ENCODE measurements at places on chromosomes 1 and 21.

- DNase-seq = no peak
Measured at GRCh38 chr1:91769742-91770141, 116.2 kb downstream of the TGFBR3 start.

GRCh38 chr1:109136766-109137165 is 22.9 kb downstream of the ELAPOR1 start:
- no peak for DNase-seq

DNA sequence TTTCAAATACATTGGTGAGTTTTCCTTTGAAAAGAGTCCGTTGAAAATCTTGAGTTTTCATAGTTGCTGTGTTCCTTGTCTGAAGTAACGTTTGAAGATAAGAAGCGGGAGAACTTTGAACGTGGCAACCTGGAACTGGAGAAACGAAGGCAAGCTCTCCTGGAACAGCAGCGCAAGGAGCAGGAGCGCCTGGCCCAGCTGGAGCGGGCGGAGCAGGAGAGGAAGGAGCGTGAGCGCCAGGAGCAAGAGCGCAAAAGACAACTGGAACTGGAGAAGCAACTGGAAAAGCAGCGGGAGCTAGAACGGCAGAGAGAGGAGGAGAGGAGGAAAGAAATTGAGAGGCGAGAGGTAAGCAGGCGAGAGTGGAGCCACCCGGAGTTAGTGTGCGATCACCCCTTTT is 129.7 kb downstream of the ITSN1 start:
- no peak for DNase-seq

GRCh38 chr21:33332143-33332542 is 7.4 kb downstream of the IFNAR1 start:
- no peak for DNase-seq

DNA sequence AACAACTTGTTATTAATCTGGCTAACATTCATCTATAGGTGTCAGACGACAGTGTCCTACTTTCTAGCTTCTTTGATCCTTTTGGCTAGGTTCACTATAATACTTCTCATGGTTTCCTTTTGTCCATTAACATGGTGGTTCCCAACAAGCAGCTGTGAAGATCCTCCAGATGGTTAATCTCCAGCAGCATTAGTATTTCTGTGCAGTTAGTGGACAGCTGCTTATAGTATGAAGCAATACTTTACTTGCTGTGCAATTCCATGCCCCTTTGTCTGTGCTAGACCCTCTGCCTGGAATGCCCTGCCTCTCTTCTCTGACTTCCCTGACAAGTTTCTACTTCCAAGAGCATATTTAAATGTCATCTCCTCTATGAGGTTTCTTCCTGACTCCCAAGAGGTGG is 41.7 kb upstream of the ARHGAP29 start:
- DNase-seq = no peak

GRCh38 chr1:87951852-87952251 is 623.2 kb downstream of the LMO4 start:
- DNase-seq = no peak

DNA sequence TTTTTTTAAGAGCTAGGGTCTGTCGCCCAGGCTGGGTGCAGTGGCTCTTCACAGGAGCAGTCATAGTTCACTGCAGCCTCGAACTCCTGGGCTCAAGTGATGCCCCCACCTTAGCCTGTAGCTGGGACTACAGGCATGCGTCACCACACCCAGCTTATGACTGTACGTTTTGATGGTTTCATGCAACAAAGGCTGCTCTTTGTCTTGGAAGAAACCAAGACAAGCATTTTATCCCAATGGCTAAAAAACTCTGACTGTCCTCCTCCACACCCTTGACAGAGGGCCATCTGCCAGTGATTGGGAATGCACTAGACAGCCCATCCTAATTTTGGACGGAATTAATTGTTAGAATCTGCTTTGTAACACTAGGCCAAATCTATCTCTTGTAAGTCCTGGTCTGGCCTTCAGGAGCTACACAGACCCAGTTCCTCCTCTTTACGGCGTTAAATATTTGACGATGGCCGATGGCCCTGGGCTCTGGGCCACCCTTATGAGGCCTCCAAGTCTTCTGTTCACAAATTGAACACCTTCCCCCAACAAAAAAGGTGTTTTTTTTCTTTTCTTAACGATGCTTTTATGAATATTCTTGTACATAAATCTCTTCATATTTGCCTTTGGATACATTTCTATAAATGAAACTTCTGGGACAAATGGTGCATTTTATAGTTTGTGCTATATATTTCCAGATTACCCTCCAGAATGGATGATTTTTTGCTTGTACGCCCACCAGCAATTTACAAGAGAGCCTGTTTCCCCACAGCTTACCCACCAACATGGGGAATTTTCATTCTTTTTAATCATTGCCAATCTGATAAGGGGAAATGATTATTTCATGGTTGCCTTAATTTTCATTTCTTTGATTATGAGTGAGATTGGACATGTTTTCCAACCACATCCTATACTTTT is 104.8 kb upstream of the SLC25A33 start:
- no peak for DNase-seq

- no peak for DNase-seq
Measured at GRCh38 chr1:234239515-234239914, 133.7 kb upstream of the COA6 start.

DNA sequence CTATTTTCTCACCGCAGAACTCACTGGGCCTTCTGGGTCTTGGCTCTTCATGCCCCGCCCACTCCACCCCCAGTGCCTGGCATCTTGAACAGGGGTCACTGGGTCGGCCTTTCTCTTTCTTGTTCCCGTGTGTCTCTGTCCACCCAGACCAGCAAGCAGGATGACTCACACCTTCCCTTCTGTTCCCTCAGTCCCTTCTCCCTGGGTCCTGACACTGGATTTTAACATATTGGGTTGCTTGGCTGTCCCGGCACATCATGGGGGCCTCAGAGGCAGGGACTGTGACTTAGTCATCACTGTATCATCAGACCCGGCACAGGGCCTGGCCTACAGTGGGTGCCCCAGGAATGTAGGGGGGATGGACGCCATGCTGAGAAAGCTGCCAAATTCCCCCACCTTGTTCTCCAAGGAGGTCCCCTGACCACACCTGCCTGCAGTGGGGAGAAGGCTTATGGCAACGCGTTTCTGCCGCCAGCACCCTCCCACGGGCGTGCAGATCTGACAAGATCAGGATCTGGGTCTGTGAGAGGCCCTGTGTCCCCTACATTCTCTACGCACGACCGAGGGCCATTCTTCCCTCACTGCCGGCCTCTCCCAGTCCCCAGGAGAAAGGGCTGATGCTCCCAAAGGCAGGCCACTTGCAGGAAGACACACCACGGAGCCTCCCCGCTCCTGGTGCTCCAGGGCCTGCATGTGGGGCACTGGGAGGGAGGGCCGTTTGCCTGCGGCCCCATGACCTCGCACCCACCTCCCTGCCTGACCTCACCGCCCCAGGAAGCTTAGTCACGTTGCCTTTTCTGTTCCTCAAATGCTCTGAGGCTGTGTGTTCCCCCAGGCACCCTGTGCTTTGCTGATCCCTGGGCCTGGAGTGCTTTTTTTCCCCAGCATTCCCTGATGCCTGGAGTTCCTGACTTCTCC is 157.2 kb upstream of the TMEM51 start:
- DNase-seq = no peak

DNA sequence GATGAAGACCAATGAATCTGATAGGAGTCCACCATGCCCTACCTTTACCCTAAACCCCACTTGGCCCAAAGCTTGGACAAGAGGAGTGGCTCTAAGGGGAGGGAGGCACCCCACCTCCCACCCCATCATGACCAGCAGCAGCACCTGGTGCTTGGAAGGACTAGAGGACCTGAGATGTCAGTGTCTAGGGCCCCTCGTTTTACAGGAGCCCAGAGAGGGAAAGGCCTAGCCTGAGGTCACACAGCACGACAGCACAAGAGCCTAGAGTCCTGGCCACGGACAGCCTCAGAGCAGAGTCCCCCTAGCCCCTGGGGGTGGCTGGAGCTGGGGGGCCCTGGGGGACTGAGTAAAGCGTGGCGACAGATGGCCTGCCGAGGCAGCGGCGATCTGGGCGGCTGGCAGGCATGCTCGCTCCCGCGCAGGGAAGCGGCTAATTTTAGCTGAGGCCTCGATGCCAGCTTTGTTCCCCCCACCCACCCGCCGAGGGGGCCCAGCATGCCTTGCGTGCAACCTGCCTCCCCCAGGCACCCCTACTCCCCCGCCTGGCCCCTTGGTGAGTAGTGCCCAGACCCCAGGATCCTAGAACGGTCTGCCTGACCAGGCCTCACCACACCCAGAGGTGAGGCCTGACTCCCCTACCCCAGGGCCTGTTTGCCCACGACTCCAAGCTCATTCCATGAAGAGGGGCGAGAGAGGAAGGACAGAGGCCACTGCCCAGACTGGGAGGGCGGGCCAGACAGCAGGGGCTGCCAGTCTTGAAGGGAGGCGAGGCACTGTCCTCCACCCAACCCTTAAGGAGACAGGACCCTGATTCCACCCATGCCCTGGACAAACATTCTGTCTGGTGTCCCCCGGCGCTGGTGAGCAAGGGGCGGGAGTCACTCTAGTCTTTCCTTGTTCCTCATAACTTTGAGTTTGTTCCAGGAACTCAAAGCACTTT is 39.0 kb downstream of the AHDC1 start:
- DNase-seq = no peak

GRCh38 chr1:33387625-33388024 is 43.3 kb downstream of the PHC2 start:
- DNase-seq = no peak

DNA sequence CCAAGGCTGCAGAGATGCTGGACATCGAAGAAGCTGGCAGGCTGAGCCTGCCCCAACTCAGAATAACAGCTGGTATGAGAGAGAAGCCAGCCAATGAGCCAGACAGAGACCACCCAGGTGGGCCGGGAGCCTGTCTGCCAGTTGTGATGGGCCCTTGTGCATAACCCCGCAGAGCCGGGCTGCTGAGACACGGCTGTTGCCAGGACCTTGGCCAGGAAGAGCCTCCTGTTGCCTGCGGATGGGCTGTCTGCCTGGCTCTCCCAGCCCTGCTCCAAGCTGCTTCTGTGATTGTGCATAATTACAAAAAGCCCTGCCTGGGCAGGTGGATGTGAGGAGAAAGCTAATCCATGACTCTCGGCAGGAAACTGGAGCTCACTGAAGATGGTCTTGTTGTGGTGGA is 126.5 kb downstream of the CAPN8 start:
- no peak for DNase-seq

- DNase-seq = no peak
Measured at GRCh38 chr1:201357636-201358348, 19.7 kb downstream of the TNNT2 start.

- DNase-seq = no peak
Measured at GRCh38 chr21:37667380-37667779, 248.9 kb downstream of the KCNJ6 start.

DNA sequence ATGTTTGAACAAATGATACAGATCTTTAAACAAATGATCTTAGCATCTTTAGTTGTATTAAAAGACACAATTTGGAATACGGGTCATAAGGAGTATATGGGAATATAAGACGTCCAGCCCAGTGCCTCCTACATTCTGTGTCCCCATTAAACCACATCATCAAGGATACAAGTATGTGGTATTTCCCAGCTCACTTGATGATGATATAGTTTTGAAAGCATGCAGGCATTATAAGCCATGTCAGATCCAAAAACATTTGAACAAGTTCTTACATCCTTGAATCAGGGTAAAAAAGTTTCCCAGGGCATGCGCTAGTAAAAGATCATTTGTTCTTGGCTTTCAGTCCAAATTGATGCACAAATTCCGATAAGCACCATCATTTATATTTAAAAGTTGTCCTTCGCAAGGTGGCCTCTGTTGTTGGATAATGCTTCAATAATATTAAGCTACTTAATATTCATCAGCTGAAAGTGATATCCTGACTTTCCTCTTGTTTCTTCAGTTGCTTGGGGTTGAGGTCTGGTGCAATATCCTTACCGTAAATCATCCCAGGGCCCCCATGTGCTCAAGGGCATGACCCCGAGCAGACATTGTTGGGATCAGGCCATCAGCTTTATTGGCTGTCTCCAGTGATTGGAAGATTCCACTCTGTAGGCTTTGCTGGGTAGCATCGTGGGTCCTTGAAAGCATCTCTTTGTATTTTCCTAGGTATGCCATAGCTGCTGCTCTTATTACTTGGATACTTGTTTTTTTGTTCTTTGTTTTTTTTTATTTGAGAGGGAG is 61.8 kb downstream of the CENPF start:
- DNase-seq = no peak

DNA sequence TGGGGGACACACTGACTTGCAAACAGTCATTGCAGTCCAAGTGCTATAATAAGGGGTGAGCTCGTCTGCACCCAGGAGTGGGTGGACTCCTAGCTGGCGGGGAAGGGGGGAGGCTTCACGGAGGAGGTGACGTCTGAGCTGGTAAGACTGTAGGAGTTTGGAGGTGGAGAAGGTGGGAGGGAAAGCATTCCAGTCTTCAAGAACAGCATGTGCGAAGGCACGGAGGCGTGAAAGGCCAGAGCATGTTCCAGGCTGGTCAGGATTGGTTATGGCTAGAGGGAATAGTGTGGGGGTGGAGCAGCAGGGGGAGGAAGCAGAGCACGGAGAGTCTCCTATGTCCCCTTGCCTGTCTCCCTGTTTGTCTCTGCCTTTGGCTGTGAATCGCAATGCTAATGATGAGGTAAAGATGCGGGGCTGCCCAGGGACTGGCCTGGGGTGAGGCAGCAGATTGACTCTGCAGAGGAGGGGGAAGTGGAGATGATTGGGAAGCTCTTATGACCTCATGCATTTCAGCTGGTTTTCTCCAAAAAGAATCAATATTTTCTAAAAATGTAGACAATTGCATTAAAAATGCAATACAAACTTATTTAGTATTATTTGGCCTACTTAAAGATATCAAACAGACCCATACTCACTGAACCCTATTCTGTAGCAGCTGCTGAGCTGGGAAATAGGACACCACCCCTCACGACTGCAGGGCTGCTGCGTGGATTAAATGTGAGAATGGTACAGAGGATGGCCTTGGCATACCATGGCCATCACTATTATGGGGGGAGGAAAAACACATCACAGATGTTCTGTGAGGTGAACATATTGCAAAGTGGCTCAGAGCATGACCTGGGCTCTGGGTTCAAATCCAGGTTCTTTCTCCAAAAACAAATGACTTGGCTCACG is 2.6 kb upstream of the ZNF436 start:
- DNase-seq = no peak

GRCh38 chr1:221118176-221118937 is 239.1 kb downstream of the HLX start:
- no peak for DNase-seq

DNA sequence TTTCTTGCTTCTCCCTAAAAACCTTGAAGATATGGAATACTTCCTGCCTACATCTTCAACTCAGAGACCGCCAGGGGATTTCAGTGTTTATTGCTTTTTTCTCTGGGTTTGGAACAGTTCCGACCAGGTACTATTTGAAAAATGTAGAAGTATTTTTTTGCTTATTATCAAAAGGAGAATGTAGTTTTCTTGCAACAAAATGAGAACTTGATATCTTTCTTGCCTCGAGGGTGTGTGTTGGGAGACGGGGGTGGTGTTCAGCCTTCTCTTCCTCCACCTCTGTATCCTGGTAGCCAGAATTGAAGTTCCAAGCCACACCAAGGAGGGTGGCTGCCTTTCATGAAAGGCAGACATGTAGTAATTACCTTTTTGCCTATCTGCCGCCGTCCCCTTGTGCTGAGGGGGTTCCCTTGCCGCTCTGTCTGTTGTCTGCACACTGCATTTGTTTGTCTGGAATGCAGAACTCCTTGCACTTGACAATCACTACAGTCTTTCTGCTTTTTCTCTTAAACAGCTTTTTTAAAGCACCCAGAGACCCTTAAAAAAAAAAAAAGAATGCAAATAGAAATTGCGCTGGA is 212.1 kb downstream of the PBX1 start:
- DNase-seq = no peak

- no peak for DNase-seq
Measured at GRCh38 chr1:42105025-42105424, 48.2 kb upstream of the GUCA2B start.
